ENCODE measurements at places on chromosomes 2 and 18.

- no peak for DNase-seq
Observed at GRCh38 chr18:4400911-4401310, 54.2 kb downstream of the DLGAP1 start.

GRCh38 chr18:10111944-10112343 lies 198.1 kb downstream of the VAPA start:
- DNase-seq, result no peak

- no peak for DNase-seq
Observed at GRCh38 chr2:20421988-20422370, 24.9 kb upstream of the RHOB start.

DNA sequence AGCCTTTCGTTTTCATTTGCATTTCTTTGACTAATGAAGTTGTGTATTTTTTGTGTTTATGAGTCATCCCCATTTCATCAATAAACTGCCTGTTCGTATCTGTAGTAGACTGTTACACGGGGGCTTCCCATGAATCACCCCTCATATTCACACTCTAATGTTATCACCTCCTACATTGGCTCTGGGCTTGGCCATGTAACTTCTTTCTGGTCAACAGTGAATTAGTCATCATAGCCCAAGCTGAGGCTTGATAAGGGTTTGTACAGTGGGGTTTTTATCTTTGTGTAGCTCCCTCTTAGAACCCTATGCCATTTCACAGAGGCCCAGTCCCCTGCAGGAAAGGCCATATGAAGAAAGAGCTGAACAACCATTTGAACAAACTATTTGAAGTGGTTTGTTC lies 151.0 kb downstream of the CCBE1 start:
- DNase-seq, result no peak

DNA sequence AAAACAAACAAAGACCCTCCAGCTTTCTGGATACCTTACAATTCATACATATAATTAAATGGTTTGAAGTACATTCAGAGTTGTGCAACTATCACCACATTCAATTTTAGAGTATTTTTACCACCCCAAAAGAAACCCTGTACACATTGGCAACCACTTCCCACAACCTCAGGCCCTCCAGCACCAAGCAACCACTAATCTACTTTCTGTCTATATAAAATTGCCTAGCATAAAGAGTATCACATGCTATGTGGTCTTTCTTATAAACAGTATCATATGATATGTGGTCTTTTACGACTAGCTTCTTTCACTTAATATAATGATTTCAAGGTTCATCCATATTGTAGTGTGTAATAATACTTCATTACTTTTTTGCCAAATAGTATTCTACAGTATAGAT lies 7.3 kb downstream of the IER3IP1 start:
- DNase-seq, result no peak

GRCh38 chr18:63725682-63726480 lies 23.1 kb downstream of the SERPINB11 start:
- no peak for DNase-seq

- no peak for DNase-seq
Observed at GRCh38 chr18:75142677-75143076, 66.3 kb downstream of the PTGR3 start.

GRCh38 chr2:48473271-48473670 lies 56.7 kb upstream of the STON1 start:
- no peak for DNase-seq

GRCh38 chr2:187157046-187157445 lies 291.0 kb downstream of the CALCRL start:
- DNase-seq, result no peak

All from Kasumi-1 (cell line).